ENCODE measurements at places on chromosomes 12 and 14.

GRCh38 chr14:81348061-81348460, 52.1 kb downstream of the STON2 start:
- no peak for DNase-seq

- no peak for DNase-seq
Measured at GRCh38 chr12:131232036-131232435, 278.3 kb downstream of the ADGRD1 start.

- DNase-seq: no peak
Measured at GRCh38 chr12:48615681-48616080, 45.8 kb upstream of the LALBA start.

DNA sequence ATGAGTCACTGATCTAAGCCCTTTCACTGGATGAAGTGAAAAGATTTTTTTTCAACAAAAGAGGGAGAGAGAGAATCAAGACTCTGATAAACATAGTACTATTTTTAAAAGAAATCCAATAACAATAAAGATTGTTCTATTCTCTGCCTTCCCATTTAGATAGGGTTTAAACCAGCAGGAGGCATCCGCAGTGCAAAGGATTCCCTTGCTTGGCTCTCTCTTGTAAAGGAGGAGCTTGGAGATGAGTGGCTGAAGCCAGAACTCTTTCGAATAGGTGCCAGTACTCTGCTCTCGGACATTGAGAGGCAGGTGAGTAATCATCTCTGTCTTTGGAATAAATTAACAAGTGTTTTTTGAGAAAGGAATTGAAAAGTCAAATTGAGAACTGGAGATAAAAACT, 124.9 kb downstream of the DERA start:
- DNase-seq: no peak

- DNase-seq: no peak
Measured at GRCh38 chr14:62409169-62409568, 636.1 kb downstream of the KCNH5 start.

- DNase-seq: peak; percentile 11
Measured at GRCh38 chr14:30443368-30444007, 115.5 kb upstream of the G2E3 start.

GRCh38 chr14:34933301-34933700, 49.5 kb upstream of the SRP54 start:
- DNase-seq: no peak

DNA sequence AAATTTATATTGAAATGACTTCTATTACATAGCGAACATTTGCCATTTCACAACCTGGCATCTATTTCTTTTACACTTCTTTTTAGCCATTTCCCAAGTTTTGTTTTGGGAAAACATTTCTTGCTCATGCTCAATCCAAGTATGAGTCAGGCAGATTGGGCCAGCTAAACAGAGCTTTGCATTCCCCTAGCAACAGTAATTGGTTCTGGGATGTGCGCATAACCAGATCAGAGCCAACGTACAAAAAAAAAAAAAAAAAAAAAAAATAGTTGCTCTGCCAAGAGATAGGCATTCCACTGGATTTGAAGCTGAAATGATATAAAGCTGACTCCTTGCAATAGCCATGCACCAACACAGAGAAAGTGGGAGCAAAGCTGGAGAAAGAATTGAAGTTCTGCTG, 37.5 kb downstream of the PLCZ1 start:
- peak; percentile 1 for DNase-seq

DNA sequence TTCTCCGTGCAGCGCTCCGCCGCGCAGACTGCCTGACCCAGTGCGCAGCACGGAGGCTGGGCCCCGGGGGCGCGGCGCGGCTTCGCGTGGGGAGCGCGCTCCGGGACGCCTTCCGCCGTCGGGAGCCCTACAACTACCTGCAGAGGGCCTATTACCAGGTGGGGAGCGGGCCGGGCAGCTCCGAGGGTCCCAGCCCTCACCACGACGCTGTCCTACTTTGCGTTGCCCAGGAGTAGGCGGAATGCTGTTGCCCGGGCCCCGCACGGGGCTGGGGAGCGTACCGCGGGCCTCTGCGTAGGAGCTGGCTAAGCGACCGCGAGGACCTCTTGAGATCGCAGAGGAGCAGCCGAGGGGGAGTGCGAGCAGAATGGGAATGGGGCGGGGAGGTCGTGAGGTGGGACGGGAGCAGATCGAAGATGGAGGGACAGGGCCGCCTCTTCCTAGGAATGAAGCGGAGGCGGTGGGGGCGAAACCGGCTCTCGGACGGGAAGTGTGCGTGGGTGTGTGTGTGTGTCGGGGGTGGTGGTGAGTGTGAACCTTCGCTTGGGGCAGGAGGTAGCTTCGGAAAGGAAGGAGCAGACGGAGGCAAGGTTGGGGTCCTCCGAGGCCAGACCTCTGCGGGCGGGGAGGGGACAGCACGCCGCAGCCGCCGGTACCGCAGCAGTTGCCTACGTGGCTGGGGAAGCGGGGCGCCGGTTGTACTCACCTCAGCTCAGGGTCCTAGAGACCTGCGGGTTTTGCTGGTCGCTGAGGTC, 751 bp downstream of the P3H3 start:
- DNase-seq: peak; percentile 81

- DNase-seq: peak; percentile 38
Measured at GRCh38 chr14:77580964-77581505, 35.4 kb downstream of the SPTLC2 start.

- DNase-seq: no peak
Measured at GRCh38 chr12:87822923-87823322, 206.3 kb downstream of the C12orf50 start.

DNA sequence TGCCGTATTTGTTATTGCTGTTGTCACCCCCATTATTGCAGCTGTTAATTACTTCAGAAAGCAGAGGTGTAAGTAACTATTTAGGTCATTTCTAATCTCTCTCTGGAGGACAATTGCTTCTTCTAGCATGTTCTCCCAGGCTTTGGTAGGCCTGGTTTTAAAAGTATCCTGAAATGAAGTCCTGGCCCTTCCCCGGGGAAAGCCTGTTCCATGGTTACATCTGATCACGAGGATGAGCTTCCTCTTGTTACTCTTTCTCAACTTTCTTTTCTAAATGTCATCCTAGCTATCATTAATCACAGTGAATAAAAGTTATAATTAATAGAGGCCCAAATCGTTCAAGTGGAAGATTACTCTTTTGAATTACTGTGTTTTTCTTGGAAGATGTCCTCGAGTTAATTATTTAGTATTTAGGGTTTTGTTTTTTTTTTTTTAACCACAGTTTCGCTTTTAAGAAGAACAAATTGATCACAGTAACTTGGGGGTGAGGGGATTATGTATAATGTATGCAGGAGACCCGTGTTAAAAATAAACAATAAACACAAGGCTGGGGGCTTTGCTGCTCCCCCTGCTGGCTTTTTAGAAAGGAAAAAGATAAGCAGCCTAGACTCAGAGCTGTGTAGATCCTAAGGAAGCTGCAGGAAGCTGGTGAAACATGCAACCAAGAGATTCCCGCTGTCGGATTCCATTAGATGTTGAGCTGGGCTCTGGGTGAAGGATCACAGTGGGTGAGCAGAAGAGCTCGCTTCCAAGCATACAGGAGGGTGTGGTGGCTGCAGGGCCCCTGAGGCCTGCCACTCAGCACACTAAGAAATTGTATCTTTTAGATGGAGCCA, 420.1 kb downstream of the FUT8 start:
- peak; percentile 32 for DNase-seq

GRCh38 chr12:6461401-6462233, 8.9 kb downstream of the VAMP1 start:
- DNase-seq: no peak

DNA sequence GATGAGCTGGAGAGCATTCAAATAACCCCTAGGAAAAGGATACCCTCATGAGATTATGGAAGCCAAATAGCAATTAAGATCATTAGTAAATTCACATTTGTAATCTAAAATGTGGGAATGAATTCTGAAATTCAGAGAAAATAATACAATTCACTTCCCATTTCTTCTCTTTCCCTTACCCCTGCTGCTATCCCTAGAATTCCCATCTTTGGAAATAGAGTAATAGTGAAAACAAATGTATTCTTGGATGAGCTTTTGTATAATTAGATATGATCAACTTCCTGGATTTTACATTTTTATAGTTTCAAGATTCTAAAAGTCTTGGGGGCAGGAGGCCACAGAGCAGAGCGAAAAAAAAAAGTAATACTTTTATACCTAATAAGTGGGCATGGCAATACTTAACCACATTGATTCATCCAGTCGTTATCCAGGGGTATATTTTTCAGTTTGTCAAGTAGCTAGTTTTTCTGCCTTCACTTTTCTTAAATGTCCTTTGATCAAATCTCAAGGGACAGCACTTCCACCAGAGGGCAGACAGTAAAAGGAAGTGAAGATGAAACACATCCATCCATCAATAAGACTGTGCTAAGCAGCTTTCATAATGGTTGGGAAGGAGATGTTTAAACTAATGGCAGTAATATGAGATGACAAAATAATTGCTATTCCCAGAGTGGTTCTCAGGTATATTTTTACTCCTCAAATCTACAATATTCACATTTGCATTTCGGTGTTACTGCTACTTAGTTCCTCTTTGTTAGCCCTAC, 401.3 kb downstream of the DIO2 start:
- DNase-seq: no peak

DNA sequence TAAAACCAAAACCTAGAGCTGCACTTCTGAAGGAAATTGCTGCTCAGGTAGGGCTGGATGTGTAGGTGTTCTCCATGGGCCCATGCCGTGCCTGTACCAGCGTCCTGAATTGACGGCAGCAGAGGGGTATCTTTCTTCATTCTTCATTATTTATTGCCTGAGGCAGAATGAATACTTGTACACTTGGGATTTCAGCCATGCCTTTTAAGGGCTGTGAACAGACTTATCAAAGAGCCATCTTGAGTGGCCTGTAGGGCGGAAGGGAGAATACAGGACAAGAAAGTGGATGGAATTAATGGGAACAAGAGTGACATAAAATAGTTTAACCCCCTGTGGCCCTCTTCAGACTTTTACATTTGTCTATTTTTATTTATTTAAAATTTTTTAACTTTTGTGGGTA, 61.4 kb downstream of the RASSF3 start:
- no peak for DNase-seq

DNA sequence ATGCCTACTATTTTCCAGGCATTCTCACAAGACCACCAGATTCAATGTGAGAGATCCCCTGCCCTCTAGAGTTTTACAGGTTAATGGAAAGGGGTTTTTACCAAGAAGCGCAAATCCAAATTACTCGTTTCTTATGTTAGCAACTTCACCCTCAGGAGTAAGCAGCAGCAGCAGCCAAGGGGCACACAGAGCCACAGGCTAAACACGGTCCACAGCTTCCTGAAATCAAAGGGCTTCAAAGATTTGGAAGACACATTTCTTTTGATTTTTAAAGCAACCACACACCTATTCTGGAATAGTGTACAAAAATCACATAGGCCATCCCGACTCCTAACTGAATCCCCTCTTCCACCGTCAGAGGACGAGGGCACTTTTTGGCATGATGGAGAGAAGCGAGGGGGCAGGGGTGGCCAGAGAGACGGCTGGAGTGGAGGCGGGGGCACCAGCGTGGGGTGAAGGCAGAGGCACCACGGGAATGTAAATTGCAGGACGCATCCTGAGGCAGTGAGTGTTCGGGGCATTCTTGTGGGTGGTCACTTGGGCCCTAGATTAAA, 107.0 kb downstream of the ARF6 start:
- peak; percentile 33 for DNase-seq

- DNase-seq: no peak
Measured at GRCh38 chr12:3189282-3189681, 112.1 kb downstream of the TSPAN9 start.

DNA sequence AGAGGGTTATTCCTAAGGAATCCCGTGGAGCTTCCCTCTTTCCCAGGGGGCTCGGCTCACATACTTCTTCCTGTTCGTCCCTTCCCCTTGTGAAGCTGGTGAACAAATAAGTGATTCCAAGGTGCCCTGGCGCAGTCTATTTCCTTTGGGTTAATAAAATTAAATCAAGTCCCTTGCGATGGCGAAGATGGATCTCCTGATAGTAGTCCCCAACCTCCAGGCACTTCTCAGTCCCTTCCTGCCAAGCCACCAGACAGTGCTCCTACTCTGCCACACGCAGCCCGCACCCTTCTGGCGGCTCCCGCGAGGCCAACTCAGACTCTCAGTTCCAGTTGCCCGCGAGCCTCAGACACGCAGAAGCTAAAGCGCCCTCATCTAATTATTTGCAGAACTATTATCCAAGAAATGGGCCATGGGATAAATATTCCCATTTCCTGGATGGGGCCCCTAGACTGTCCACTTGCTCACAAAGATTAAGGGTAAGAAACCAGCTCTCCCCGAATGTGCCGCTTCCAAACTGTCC, 2.4 kb upstream of the SIX6 start:
- DNase-seq: peak; percentile 43

DNA sequence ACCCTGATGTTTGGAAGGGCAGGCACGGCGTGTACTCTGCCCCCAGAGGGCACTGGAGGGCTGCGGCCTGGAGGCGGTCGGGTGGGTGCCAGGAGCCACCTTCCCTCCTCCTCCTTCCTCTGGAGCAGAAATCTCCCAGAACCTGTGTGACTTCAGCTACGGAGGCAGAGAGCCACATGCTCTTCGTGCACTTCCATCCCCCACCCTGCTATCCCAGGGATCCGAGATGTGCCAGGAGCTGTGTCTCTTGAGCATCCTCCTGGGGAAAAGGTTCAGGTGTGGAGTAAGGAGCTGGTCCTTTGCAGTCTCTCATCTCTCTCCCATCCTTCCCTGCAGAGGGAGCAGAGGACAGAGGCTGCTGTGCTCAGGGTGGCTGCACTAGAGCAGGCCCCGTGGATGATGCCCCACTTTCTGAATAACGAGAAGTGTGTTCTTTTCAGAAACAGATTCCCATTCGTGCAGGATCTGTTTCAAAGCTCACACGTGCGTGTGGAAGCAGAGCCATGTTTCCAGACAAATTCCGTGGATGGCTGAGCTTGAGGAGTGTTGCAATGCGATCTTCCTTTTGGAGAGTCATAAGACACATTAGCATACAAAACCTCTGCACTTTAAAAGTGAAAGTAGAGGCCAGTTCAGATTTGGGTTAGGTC, 162.9 kb downstream of the ADGRD1 start:
- DNase-seq: peak; percentile 66

DNA sequence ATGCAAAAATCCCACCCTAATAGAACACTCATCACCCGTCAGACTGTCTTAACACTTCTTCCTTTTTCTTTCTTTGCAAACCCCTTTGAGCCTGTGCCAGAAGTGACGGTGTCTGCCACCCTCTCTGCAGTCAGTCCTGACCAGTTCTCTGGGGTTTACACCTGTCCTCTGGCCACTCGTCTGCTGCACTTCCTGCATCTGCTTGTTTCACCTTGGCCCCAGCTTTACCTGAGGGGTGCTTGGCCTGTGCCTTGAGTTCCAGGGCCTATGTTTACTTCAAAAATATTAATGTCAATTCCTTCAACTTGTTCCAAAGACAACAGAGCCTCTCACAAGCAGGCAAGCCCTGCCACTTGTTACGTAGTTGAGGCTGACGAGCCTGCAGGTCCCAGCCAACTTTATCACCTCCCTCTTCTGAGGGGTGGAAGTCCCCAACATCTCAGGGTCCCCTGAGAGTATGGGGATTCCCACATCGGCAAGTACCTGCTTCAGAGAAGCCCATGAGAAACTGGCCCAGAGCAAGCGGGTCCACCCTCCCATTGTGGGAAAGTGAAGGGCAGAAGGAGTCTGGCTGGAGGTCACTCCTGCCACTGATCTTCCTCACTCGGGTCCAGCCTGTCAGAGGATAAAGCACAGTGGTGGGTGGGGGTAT, 205.4 kb downstream of the DAD1 start:
- DNase-seq: no peak

- no peak for DNase-seq
Measured at GRCh38 chr14:101567252-101567651, 6.0 kb downstream of the DIO3 start.

Data from SK-N-SH (cell line).